ENCODE measurements at places on chromosomes 6 and 20. TPM values are rescaled to one million over a fixed set of nuclear protein-coding genes. Genes with fewer than 3 reads are reported as not detected.

GRCh38 chr6:6406715-6407070, 86.2 kb upstream of the F13A1 start:
- DNase-seq = no peak

- no peak for DNase-seq
These were observed 11.6 kb downstream of the PIGT start for GRCh38 chr20:45427236-45428149.

DNA sequence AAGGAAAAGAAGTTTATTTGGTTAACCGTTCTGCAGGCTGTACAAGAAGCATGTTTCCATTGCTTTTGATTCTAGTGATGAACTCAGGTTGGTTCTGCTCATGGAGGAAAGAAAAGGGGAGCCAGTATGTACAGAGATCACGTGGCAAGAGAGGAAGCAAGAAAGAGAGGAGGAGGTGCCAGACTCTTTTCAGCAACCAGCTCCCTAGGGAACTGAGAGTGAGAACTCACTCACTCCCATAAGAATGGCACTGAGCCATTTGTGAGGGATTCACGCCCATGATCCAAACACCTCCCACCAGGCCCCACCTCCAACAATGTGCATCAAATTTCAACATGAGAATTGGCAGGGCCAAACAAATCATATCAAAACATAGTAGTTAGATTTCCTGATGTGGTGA, 649.1 kb downstream of the EPM2A start:
- peak; percentile 51 for DNase-seq

GRCh38 chr6:12249541-12250382, 40.4 kb upstream of the EDN1 start:
- no peak for DNase-seq

GRCh38 chr6:161354956-161355355, 81.1 kb upstream of the AGPAT4 start:
- DNase-seq = no peak

GRCh38 chr6:112780498-112781096, 433.5 kb downstream of the RFPL4B start:
- peak; percentile 80 for DNase-seq

- no peak for DNase-seq
These were observed 901 bp downstream of the KCNK15 start for GRCh38 chr20:44746367-44747165.

GRCh38 chr20:24838546-24839535, 110.2 kb upstream of the CST7 start:
- peak; percentile 22 for DNase-seq

DNA sequence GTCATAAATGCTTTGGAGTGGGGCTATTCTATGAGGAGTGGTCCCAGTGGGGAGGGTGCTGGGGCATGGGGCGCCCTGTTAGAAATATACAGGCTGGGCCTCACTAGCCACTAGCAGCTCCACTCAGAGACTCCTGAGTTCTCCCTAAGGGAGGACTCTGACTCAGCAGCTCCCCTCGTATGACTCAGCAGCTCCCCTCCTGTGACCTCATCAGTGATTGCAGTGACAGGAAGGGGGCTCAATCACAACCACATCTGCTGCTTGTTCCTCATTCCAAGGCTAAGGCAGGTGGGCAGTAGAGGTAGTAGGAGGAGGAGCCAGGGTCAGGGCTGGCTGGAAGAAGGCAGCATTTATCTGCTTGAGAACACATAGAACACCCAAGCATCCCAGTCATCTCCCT, 73.7 kb downstream of the PRND start:
- no peak for DNase-seq

DNA sequence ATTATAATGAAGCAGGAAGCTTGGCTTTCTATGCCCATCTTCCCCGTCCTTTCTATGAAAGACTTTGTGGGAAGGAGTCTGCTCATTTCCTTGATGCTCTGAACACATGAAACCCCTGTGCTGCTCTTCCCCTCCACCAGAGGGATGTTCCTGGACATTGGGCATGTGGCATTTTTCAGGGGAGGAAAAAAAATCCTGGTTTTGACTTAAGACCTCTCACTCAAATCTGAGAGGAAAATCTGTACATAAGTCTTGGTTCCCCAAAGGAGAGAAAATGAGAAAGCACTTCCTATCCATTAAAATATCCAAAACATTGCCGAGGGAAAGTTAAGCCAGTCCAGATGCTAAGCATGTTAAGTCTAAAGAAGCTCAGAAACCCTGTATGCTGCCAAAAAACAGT, 393.0 kb downstream of the PAX1 start:
- DNase-seq = peak; percentile 72

- DNase-seq = no peak
These were observed 243.9 kb downstream of the DLL1 start for GRCh38 chr6:170046791-170047626.

- no peak for DNase-seq
These were observed 116.4 kb downstream of the COL9A1 start for GRCh38 chr6:70186461-70186860.

DNA sequence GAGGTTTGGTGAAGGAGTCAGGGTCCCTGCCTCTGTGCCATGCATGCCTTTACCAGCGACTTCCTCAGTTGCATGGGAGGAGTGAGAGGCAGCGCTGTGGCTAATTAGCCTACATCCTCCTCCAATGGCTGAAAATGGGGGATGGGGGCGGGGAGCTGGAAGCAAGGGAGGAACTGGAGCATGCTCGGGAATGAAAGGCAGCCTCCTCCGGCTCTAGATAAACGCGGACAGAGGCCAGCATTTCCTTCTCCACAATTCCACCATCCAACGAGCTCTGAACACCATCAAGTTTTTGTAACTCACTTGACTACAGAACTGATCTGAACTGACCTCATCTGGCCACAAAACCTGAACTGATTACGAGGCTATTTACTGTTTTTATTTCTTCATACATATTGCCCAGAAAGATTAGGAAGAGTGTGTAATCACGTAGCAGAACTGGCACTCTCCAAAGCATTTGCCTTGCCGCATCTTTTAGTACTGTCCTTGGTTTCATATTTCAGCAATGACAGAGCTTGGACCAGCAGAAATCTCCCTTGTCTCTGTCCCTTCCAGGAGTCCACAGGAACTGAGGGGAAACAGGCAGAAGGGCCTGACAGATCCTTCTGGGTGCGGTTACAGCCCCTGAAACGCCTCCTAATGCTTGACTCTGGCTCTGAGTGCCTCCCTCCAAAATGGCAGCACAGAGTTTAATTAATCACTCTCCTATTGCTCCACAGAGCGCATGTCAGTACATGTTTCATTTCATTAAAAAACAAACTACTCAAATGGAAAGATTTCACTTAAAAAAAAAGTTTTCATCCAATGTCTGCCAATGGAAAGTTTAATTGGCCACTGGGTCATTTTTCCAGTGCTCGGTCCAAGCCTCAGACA, 58.2 kb upstream of the TRAF3IP2 start:
- peak; percentile 91 for DNase-seq

DNA sequence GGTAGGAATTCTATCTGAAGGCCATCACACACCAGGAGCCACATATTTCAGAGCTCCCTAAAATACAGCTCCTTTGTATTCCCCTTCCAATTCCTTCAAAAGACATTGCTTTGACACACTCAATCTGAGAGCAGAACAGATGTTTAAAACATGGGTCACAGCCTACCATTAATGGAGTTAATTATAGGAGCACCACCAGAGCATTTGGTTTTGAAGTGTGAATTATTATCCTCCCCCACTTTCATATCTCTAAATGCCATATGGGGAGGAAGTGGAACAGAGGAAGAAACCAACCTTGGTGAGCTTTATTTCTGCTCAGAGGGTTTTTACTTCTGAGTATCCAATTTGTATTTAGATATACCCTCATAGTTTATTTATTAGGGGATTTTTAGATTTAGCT, 50.7 kb upstream of the TNFRSF21 start:
- DNase-seq = no peak

GRCh38 chr6:44041461-44042260, 85.6 kb downstream of the MRPL14 start:
- peak; percentile 87 for DNase-seq

- DNase-seq = no peak
These were observed 10.7 kb upstream of the ADRM1 start for GRCh38 chr20:62292108-62292507.

DNA sequence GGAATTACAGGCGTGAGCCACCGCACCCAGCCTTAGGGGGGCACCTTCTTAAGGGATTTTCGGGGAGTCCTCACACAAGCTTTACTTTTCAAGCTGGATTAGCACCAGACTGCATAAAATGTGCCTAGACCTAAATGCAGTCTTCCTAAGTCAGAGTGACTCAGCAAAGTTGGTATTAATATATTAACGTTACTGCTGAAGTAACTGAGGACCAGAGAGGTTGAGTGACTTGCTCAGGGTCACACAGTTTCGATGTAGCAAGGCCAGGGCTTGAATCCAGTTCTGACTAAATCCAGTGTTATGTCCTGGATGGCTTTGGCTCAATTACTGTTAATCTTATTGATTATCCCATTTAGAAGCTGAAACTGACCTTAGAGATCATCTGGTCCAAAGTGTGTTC, 13.4 kb downstream of the EDEM2 start:
- DNase-seq = no peak

DNA sequence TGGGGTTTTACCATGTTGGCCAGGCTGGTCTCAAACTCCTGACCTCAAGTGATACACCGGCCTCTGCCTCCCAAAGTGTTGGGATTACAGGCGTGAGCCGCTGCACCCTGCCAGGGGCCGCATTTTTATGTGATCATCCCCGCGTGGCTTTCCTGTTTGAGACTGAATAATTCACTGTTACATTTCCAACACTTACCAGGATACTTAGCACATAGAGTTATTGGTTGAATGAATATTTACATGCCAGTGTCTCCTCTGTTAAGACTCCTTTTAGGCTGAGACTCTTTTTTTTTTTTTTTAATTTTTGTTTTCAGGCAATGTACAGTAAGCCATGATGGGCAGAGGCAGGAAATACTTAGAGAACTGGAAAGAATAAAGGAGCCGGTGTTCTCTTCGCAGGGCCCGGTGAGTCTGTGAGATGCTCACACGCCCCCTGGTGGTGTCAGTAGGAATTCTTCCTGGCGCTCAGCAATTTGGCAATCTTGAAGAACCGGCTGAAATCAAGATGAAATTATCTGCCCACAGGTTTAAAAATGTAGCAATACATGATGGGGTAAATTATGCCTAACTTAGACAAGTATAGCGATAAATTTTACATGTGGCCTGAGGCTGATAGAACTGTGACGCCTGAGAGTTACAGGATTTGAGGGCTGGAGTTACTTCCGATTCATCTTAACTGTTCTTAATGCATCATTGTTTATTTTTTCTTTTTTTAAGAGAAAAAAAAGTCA, 7.6 kb upstream of the RNF114 start:
- DNase-seq = peak; percentile 88

DNA sequence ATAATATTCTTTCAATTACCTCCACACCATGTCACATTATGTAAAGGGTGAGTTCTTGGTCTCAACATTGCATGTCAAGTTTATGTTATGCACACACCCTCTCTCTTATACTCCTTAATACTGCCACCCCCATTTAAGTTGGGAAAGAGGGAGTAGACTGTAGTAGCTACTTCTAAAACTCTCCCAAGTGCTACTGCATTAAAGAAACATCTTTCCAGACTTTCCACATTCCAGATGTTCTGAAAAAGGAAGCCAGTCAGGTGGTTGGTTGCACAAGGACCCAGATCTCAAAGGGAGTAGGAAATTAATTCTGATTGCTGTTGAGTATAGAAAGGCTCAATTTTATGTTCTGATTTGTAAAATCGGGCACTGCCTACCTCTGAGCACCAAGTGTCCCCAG, 419.5 kb downstream of the CD83 start:
- DNase-seq = no peak

DNA sequence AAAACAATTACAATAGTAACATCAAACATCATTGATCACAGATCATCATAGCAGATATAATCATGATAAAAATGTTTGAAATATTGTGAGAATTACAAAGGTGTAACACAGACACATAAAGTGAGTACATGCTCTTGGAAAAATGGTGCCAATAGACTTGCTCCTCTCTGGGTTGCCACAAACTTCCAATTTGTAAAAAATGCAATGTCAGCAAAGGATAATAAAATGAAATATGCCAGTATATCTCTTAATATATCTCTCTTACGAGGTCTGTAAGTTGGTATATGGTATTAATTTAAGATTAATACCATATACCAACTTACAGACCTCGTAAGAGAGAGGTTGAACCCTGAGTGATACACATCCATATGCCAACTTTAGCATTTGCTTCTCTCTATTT, 13.4 kb upstream of the CST3 start:
- DNase-seq = no peak

DNA sequence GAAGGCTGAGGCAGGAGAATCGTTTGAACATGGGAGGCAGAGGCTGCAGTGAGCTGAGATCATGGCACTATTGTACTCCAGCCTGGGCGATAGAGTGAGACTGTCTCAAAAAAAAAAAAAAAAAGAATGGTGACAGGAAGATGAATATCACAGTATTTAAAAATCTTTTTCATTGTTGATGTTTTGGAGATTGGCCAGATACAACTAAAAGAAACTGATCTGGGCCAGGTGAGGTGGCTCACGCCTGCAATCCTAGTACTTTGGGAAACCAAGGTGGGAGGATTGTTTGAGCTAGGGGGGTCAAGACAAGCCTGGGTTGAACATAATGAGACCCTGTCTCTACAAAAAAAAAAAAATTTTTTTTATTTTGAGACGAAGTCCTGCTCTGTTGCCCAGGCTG, 52.1 kb downstream of the TRAF3IP2 start:
- DNase-seq = no peak

DNA sequence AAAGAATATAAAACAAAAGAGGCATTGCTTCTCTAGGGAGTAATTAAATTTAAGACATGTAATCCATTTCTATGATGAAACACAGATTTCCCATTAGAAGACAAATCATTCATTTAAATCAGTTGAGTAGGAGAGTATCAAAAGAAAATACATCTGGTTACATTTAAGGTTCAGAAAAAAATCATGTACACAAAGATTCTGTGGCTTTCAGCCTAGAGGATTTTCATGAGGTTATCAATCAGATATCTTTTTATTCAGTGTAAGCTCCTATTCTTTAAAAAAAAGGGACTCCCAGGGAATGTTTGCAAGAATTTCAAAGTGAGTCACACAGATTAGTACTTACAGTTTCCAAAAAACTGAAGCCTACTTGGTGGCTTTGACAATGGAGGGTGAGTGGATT, 24.9 kb downstream of the COL21A1 start:
- peak; percentile 75 for DNase-seq

- no peak for DNase-seq
These were observed 47.5 kb downstream of the CHMP4B start for GRCh38 chr20:33858666-33859065.

DNA sequence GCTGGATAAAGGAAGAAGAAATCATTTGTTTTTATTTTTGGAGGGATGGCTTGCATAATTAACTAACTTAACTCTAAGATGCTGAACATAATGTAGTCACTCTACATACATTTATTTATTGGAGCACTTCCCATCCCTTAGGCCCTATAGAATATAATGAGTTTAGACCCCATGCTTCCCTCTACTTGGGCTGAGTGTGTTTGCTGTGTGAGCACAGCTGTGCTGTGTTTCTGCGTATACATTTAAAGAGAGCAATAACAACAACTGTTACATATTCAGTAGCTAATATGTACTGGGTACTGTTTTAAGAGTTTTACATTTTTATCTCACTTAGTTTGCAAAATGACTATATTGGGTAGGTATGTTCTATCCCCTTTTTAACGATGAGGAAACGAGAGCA, 736.6 kb upstream of the NRSN1 start:
- DNase-seq = no peak

AAR2 gene
- 28.9 TPM for polyA plus RNA-seq

MCHR2 gene
- not detected for polyA plus RNA-seq

HLA-G gene
- 0.41 TPM for polyA plus RNA-seq

PGC gene
- polyA plus RNA-seq = 0.41 TPM

INSM1 gene
- 0.16 TPM for polyA plus RNA-seq

MTHFD1L gene
- polyA plus RNA-seq = 22.0 TPM

IL17A gene
- not detected for polyA plus RNA-seq

IL20RA gene
- 23.5 TPM for polyA plus RNA-seq

ZFP57 gene
- not detected for polyA plus RNA-seq

ARMH2 gene
- not detected for polyA plus RNA-seq
